ENCODE measurements at places on chromosomes 4 and X.
A peak's percentile ranks its signal among the peaks of the same experiment; 100 is the strongest.

- H3K27ac ChIP-seq = no peak overlapping the region
- peaks cover 2% of the 10 kb centered on the region for H3K4me1 ChIP-seq
- H3K27me3 ChIP-seq = peaks cover 27% of the 10 kb centered on the region
- no peak overlapping the region for H3K4me3 ChIP-seq
- DNase-seq = no peak
Observed at GRCh38 chrX:7362111-7362510, 214.2 kb upstream of the PUDP start.

GRCh38 chr4:177391953-177392352, 50.3 kb downstream of the AGA start:
- peaks cover 3% of the 10 kb centered on the region for H3K4me1 ChIP-seq
- H3K4me3 ChIP-seq = no peak overlapping the region
- H3K27ac ChIP-seq = no peak overlapping the region
- H3K36me3 ChIP-seq = no peaks in the 10 kb centered on the region

- H3K27me3 ChIP-seq = peaks cover 21% of the 10 kb centered on the region
- DNase-seq = no peak
- no peak overlapping the region for H3K4me3 ChIP-seq
- no peaks in the 10 kb centered on the region for H3K4me1 ChIP-seq
Observed at GRCh38 chr4:20403290-20403689, 151.6 kb downstream of the SLIT2 start.

DNA sequence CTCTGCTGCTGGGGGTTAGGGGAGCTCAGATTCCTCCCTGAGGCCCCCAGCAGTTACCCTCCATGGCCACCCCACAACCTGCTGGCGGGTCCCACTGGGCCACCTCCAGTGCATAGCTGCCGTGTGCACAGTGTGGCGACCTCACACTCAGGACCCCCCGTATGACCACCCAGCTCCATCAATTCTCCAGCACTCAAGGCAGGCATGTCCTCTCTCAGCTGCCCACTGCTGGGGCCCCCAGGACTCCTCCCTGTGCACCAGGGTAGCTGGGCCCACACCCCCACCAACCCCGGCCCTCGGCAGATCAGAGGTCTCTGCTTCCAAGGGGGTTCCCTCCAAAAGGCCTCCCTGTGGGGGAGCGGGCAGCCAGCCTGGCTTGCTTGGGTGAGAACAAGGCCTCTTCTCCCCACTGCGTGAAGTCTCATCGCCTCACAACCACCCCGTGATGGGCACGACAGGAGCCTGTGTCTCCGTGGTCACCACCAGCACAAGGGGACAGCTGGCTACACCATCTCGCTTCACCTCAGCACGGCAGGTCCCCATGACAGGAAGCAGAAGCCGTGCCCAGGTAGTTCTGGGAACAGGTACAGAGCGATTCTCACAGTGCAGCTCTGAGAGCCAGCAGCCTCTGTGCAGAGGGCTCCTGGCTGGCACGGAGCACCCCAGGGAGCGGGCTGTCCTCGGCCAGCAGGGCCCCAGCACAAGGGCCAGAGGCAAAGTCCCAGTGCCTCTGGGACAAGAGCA, 4.6 kb upstream of the HAUS3 start:
- no peaks in the 10 kb centered on the region for H3K27me3 ChIP-seq
- no peak overlapping the region for H3K27ac ChIP-seq

- no peak for DNase-seq
- H3K27ac ChIP-seq = peak overlapping the region; percentile 53
- no peaks in the 10 kb centered on the region for H3K4me1 ChIP-seq
- no peaks in the 10 kb centered on the region for H3K36me3 ChIP-seq
- H3K4me3 ChIP-seq = no peak overlapping the region
- no peaks in the 10 kb centered on the region for H3K27me3 ChIP-seq
Observed at GRCh38 chrX:13254076-13254785, 65.6 kb downstream of the ATXN3L start.

DNA sequence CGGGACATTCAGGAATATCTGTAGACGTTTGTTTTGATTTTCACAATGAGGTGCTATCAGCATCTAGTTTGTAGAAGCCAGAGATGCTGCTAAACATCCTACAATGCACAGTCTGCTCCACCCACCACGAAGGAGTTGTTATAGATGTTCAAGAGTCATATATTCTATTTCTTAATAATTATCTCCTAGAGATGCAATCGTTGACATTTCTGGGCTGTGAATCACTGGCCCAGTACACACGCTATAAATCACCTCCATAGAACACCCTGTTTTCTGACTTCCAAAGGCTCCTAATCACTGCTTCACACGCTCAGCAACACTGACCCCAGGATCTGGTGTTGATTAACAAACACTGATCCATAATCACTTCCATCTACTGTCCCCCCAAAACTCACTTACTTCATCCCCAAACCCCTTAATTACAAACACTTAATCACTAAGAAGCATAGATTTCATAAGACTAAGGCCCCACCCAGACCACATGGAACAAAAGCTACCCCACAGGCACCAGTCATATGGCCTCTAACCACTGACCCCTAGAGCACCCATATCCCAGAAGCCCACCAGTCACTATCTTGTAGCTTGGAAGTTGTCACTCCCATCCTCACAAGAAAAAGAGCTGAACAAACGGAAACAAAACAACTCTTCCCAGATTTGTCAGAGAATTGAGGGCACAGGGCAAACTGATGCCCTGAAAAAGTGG, 31.7 kb upstream of the ZNF41 start:
- no peaks in the 10 kb centered on the region for H3K4me1 ChIP-seq
- H3K27me3 ChIP-seq = peaks cover 17% of the 10 kb centered on the region
- no peak overlapping the region for H3K4me3 ChIP-seq
- DNase-seq = no peak

- H3K4me1 ChIP-seq = peaks cover 16% of the 10 kb centered on the region
- no peak overlapping the region for H3K4me3 ChIP-seq
- H3K27ac ChIP-seq = no peak overlapping the region
- no peaks in the 10 kb centered on the region for H3K27me3 ChIP-seq
Observed at GRCh38 chr4:25531272-25531671, 124.4 kb upstream of the SLC34A2 start.

DNA sequence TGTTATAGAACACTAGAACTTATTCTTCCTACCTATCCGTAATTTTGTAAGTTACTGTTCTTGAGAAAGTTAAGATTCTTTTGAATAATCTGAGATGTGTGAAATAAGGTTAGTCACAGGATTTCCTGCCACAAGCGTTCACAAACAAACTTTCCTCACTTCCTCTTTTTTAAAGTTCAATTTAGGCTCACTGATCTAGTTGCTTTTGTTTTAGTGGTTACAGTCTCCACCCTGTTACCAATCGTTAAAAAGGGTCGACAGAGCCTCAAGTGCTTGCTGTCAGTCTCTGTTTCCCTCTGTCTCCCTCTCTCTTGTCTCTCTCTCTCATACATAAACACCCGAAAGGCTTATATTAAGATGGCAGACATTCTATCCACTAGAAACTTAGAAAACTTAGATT, 35.9 kb upstream of the STK26 start:
- no peaks in the 10 kb centered on the region for H3K36me3 ChIP-seq
- H3K27ac ChIP-seq = no peak overlapping the region
- H3K27me3 ChIP-seq = no peaks in the 10 kb centered on the region
- H3K4me1 ChIP-seq = peaks cover 17% of the 10 kb centered on the region
- no peak overlapping the region for H3K4me3 ChIP-seq

- no peaks in the 10 kb centered on the region for H3K36me3 ChIP-seq
- H3K27me3 ChIP-seq = no peaks in the 10 kb centered on the region
- no peak for DNase-seq
- no peak overlapping the region for H3K27ac ChIP-seq
- no peak overlapping the region for H3K4me3 ChIP-seq
- H3K4me1 ChIP-seq = no peaks in the 10 kb centered on the region
Observed at GRCh38 chr4:158541506-158541905, 19.8 kb downstream of the RXFP1 start.

- H3K4me3 ChIP-seq = peak overlapping the region; percentile 98
- peak overlapping the region; percentile 55 for H3K27ac ChIP-seq
- no peak for DNase-seq
- peaks cover 37% of the 10 kb centered on the region for H3K4me1 ChIP-seq
- H3K36me3 ChIP-seq = no peaks in the 10 kb centered on the region
- peaks cover 4% of the 10 kb centered on the region for H3K27me3 ChIP-seq
Observed at GRCh38 chr4:158770671-158771070, 1.8 kb downstream of the FNIP2 start.

DNA sequence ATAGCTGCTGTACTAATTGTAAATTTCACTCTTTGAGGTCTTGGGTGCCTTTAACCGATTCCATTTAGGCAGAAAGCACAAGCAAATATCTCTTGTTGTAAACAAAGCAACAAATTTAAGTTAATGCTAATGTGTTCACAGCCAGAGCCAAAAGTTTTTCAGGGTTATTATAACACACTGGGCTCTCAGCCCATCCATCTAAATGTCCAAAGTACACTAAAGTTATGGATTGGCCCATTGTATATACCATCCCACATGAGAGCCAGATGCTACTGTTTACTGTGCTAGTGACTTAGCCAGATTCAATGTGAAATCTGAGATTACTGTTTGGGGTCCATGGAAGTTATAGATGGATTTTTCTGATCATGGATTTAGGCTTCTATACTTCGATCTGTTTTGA, 186.7 kb downstream of the LARP7 start:
- no peak overlapping the region for H3K4me3 ChIP-seq
- no peaks in the 10 kb centered on the region for H3K36me3 ChIP-seq
- H3K27me3 ChIP-seq = peaks cover 4% of the 10 kb centered on the region
- H3K27ac ChIP-seq = no peak overlapping the region

GRCh38 chr4:120769227-120769626, 153.3 kb downstream of the PRDM5 start:
- H3K27ac ChIP-seq = peak overlapping the region; percentile 63
- peaks cover 7% of the 10 kb centered on the region for H3K36me3 ChIP-seq
- peaks cover 3% of the 10 kb centered on the region for H3K4me1 ChIP-seq
- DNase-seq = no peak
